ENCODE measurements at places on chromosomes 7 and 10.

GRCh38 chr7:35694161-35694783, 663 bp downstream of the HERPUD2 start:
- DNase-seq = peak; percentile 30

DNA sequence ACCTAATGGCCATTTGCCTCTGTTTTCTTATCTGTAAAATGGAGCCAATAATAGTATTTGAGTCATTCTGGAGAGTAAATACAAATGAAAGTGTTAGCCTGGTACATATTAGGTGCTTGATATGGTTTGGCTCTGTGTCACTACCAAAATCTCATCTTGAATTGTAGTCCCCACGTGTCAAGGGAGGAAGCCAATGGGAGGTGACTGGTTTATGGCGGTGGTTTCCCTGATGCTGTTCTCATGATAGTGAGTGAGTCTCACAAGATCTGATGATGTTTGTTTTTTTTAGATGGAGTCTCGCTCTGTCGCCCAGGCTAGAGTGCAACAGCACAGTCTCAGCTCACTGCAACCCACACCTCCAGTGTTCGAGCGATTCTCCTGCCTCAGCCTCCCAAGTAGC, 194.0 kb upstream of the SEMA3E start:
- no peak for DNase-seq

DNA sequence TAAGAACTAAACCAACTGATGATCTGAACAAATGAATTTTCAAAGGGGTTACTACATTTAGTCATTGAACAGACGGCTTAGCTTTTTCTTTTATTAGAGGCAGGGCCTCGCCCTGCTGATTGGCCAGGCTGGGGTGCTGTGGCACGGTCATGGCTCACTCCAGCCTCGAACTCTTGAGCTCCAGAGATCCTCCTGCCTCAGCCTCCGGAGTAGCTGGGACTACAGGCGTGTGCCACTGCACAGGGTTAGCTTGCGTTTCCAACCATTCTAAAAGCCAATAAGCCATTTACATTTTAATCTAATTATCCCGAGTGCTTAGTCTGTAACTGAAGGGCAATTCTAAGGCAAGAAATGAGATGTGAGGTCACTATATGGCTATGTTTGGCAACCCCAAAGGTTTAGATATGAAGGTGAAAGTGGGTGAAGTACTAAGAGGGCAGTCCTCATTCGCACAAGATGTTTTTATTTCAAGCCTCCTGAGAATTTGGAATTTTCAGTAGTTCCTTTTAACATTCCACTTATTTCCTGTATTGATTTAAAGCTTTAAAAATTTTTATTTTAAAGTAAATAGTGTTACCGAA, 1.6 kb upstream of the CDK13 start:
- peak; percentile 41 for DNase-seq

- no peak for DNase-seq
Measured at GRCh38 chr10:103818765-103819374, 36.5 kb downstream of the SH3PXD2A start.

GRCh38 chr10:59181668-59182067, 5.2 kb downstream of the PHYHIPL start:
- peak; percentile 72 for DNase-seq

DNA sequence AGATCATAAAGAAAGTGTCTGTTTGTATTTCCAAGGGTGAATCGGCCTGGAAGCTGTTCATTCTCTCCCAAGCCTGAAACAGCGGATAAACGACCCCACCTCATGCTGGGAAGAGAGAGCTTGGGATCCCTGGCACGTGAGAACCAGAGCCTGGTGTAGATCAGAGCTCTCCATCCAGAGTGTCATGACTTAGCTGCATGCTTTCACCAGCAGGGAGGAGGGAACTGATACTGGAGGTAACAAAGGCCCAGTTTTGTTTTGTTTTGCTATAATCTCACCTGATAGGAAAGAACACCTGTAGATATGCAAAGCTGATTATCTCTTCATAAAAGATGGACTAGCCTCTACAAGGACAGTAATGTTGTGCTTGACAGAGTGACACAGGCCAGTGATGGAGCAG, 236.6 kb downstream of the POM121L12 start:
- no peak for DNase-seq

DNA sequence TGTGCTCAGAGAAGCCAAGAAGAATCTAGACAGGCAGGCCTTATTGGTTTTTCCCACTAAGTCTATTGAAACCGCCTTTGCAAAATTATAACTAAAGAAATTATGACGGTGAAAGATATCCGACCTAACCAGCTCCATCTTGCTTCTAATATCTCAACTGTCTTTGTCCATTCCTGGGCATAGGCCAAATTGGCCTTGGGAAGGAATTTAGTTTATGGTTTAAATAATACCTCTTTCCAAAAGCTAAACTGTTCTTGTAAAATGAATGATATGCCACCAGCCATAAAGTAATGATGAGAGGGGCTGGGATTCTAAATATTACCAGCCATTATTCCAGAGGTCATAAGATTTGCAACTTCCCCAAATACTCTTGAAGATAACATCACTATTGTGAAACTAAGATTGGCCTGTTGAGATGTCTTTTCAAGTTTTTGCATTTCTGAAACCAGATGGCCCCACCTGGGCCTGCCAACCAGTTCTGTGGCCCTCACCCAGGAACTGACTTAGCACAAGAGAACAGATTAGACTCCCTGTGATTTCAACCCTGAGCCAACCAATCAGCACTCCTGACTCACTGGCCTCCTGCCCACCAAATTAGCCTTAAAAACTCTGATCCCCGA, 41.2 kb upstream of the SLC35G1 start:
- peak; percentile 42 for DNase-seq

- DNase-seq = no peak
Measured at GRCh38 chr7:21101541-21101940, 314.9 kb upstream of the SP8 start.

DNA sequence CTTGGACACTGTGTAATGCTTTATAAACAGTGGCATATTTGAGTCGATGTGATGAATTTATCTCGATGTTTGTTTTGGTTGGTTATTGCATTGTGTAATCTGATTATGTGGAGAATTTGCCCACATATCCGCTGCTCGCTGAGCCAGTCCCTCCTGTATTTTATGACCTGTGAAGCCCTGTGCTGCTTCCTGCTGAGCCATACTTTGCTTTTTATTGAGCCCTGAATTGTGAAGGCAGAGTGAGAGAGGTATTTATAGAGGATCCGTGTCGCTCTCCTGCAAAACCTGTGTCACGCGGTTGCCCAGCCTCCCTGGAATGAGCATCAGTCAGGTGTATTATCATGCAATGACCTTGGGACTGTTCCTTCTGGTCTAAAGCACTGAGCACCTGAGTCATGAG, 253.7 kb downstream of the ARHGAP21 start:
- no peak for DNase-seq

GRCh38 chr10:33195608-33196376, 138.7 kb downstream of the NRP1 start:
- peak; percentile 45 for DNase-seq

DNA sequence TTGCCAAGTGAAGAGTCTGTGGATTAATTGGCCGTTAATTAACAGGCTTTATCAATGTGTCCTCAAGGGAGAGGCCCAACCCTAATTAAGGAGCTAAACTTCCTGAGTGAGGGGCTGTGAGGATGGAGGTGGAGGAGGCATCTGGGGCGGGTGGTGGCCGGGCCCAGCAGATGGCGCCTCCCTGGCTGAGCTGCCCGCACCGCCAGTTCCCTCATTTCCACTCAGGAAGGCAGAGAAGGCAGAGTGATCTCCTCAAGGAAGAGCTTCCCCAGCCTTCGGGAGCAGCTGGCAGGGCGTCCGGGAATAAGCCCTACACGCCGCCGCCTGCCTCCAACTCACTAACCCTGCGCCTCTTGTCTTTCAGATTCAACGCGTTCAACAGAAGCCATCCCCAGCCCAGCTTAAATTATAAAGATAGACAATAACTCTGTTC, 112.2 kb downstream of the CYTH3 start:
- DNase-seq = peak; percentile 79

GRCh38 chr7:78018641-78019446, 220.3 kb downstream of the PHTF2 start:
- peak; percentile 45 for DNase-seq

GRCh38 chr10:63005246-63005645, 127.9 kb upstream of the NRBF2 start:
- peak; percentile 42 for DNase-seq

DNA sequence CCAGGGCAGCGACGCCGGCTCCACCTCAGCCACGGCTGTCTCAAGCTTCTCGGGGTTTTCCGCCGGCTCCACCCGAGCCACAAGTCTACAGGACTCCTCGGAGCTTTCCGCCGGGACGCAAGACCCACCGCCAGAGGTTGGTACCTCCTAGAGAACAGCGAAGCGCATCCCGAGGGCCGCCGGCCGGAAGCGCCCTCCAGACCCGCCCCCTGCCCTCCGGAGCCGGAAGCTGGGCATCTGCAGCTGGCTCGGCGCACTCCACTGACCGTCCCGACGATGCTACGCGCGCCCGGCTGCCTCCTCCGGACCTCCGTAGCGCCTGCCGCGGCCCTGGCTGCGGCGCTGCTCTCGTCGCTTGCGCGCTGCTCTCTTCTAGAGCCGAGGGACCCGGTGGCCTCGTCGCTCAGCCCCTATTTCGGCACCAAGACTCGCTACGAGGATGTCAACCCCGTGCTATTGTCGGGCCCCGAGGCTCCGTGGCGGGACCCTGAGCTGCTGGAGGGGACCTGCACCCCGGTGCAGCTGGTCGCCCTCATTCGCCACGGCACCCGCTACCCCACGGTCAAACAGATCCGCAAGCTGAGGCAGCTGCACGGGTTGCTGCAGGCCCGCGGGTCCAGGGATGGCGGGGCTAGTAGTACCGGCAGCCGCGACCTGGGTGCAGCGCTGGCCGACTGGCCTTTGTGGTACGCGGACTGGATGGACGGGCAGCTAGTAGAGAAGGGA, at the start of gene MINPP1:
MINPP1 (plus strand) TSS at position 254 of the 726 bp plus-strand sequence; CDS start at position 277, 23 bp downstream.
- peak; percentile 78 for DNase-seq

DNA sequence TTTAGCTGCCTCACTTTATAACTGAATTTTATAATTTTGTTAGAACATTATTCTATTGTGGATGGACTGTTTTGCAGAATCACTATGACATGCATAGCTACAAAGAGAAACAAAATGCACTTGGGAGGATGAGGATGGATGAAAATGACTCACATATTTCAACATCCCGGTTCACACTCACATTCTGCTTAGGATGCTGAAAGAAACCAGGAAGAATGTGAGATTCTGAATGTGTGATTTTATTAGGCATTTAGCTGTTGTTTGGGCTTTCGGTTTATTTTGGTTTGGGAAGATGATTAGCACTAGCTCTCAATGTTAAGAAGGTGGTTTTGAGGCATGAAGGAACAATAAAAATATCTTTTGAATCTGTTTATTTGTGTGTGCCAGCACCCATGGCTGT, 235.5 kb downstream of the SEMA3E start:
- peak; percentile 44 for DNase-seq

GRCh38 chr7:158541346-158542010, 46.1 kb downstream of the PTPRN2 start:
- no peak for DNase-seq

DNA sequence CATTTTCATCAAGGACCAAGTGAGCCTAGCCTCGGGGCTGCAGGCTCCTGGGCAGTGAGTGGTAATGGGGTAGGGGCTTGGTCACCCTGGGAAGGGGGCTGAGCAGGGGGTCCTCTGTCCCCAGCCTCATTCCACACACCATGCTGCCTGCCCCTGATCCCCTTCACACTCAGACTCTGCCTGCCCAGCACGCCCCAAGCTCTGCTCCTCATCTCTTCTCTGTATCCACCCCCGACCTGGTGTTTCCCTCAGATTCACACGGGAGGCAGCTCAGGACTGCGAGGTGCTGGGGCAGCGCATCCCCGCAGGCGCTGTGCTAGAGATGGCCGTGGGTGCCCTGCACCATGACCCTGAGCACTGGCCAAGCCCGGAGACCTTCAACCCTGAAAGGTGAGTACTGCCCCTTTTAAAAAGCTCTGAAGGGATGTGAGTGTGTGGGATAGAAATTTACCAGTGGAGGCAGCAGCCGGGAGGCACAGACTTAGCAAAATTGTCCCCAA, 47.2 kb downstream of the PARP12 start:
- no peak for DNase-seq

DNA sequence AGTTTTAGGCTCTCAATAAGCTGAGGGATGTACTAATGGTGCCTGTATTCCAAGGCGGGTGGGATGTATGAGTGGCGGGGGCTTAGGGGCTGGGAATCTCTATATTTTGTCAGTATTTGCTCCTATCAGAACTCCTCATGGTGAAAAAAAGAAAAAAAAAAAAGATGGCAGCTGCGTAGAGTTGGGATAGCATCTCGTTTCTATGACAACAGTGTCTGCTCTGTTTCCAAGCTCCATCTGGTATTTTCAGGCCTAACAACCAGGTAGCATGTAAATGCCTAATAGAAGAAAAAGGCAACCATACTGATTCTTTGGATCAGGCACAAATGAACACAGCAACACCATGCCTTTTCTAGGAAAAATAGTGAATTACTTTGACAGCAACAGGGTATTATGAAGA, 11.7 kb upstream of the CCDC172 start:
- no peak for DNase-seq

- peak; percentile 47 for DNase-seq
Measured at GRCh38 chr7:76397409-76398183, 11.9 kb downstream of the SSC4D start.
